NCI-H2029 treated with DMSO at 0.1 percent for 48 hours (cell line): ENCODE measurements at places on chromosomes 6 and 20.
A peak's percentile ranks its signal among the peaks of the same experiment; 100 is the strongest.

GRCh38 chr20:63542696-63543095 lies 4.9 kb downstream of the SRMS start:
- DNase-seq, result no peak

GRCh38 chr20:1446536-1446935 lies 20.1 kb downstream of the NSFL1C start:
- DNase-seq, result no peak

- DNase-seq, result peak; percentile 84
Observed at GRCh38 chr6:98514796-98515195, 319.6 kb upstream of the POU3F2 start.

DNA sequence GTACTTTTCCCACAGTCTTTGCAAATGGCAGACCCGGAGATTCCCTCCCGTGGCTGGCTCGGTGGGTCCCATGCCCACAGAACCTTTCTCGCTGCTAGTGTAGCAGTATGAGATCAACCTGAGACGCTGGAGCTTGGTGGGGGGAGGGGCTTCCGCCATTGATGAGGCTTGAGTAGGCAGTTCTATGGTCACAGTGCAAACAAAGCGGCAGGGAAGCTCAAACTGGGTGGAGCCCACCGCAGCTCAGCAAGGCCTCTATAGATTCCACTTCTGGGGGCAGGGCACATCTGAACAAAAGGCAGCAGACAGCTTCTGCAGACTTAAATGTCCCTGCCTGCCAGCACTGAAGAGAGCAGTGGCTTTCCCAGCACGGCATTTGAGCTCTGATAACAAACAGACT lies 186.0 kb upstream of the KCNK16 start:
- DNase-seq, result peak; percentile 26

- DNase-seq, result no peak
Observed at GRCh38 chr6:157885211-157885788, 62.3 kb downstream of the SNX9 start.

DNA sequence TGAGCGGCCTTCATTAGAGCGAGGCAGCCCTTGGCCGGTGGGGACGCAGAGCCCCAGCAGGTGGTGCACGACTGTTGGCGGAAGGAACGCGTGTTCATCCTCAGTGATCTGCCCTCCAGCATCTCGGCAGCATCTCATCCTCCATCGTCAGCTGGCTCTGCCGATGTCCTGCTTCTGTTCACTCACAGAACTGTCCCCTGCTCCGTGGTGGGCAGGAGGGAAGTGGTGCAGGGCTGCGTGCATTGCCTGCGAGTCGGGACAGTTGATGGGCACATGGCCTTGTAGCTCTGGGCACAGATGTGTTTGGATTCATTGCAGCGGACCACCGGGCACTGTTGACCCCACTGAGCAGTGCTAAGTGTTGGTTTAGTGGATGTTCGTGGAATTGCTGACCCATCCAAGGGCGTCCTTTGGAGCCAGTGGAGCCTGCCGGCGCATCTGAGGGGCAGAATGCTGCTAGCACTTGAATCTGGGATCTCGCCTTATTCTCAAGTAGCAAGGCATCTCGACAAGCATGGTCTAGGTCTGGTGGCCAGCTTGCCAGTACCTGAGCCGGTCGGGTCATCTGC lies 6.7 kb upstream of the SLC17A9 start:
- no peak for DNase-seq

GRCh38 chr6:157181649-157182048 lies 141.7 kb downstream of the TMEM242 start:
- DNase-seq, result no peak

- no peak for DNase-seq
Observed at GRCh38 chr6:84448331-84448730, 220.9 kb upstream of the CEP162 start.

GRCh38 chr20:3753098-3753497 lies 14.5 kb downstream of the ADISSP start:
- peak; percentile 44 for DNase-seq

DNA sequence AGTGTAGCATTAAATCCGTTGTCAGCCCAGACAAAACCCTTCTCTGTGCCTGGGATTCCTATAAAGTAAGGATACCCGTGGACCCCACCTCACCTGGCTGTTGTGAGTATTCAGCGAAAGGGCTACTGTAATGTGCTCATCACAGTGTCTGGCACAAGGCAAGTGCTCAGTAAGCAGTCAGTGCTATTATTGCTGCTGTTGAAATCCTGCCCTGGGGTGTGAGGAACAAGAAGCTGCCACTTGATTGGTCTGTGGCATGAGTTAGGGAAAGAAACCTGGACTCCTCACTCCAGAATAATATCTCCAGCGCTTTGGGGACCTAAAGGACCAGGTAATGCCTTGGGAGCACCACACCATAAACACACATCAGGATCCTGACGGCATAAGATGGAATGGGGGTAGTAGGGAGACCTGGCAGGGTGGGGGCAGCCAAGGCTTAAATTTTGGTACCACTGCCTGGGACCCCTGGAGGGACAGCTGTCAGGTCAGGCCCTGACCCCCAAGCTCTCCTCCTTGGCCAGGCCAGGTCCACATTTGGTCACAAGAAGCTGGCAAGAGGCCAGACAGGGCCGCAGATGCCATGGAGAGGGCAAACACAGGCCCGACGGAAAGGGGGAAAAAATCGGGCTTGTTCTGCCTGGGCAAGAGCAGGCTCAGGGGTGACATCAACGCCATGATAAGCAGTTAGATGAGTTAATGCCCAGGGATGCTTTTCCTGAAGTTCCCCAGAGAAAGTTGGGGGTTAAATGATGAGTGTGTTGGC lies 66.5 kb downstream of the MRPL14 start:
- no peak for DNase-seq

DNA sequence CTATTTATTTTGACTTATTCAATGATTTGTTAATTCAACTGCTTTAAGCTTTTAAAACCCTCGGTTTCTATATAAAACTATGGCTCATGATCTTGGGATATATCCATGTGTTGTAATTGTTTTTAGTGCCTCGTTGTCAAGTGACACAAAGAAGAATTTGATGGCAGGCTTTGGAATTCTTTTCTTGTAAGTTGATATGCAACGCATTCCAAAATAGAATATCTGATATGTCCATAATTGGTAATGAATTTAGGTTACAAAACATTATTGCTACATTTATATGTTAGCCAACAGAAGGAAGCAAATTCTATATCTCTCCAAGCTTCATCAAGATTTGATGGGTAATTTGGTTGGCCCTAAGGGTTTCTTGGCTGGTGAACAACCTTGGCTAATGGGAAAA lies 220.4 kb upstream of the RIMS1 start:
- DNase-seq, result no peak

DNA sequence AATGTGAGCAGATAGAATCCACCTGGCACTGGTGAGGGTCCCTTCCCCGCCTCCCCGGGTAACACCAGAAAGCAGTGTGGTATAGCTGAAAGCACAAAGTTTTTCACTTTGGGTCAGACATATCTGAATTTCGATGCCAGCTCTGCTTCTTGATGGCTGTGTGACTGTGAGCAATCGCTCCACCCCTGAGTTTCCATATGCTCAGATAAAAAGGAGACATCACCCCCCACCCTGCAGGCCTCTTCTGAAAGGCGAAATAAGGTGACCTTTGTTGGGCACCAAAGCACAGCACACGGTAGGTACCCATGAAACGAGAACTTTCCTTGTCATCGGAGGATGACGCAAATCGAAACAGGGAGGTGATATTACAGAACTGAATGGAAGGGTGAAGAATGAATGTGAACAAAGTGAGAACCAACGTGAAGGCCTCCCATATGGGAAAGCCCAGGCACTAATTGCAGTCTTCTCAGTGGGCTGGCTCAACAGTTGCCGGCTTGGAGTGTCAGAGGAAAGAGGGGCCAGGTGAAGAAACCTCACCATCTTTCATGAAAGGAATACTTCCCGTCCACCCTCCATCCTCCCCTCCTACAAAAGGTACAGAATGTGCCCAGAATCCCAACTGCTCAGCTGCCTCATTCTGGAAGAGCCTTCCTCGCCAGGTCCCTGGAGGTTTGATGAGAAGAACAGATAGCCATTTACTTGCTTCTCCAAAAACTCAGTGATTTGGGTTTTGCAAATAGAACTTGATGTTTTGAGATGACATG lies 61.8 kb downstream of the NFATC2 start:
- DNase-seq, result no peak

- no peak for DNase-seq
Observed at GRCh38 chr6:128483472-128484135, 36.8 kb downstream of the PTPRK start.

DNA sequence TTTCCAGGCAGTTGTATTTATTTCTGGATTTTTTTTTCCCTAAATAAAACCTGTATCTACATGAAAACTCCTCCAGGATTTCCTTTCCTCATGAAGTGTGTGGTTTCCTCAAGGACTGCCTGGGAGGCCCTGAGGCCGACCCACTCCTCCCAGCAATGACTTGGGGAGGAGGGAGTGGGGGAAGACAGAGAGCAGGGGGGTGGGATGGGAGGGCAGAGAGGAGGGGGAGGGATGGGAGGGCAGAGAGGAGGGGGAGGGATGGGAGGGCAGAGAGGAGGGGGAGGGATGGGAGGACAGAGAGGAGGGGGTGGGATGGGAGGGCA lies 161.8 kb upstream of the AGPAT4 start:
- DNase-seq, result no peak

DNA sequence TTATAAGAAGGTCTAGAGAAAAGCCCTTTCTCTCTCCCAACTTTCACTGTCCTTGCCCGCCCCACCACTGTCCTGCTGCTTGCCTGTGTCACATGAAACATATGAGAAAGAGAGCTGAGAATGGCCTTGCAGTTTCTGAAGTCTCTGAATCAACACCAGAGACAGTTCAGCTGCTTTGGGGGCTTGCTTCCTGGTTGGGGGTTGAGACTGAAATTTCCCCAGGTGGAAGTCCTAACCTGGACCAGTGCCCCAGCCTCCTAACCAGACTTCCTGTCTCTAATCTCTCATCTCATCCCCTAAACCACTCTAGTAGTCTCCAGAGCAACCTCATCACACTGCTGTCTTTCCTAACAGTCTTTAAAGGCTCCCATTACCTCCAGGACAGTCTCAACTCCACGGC lies 10.7 kb downstream of the TRAM2 start:
- DNase-seq, result no peak

DNA sequence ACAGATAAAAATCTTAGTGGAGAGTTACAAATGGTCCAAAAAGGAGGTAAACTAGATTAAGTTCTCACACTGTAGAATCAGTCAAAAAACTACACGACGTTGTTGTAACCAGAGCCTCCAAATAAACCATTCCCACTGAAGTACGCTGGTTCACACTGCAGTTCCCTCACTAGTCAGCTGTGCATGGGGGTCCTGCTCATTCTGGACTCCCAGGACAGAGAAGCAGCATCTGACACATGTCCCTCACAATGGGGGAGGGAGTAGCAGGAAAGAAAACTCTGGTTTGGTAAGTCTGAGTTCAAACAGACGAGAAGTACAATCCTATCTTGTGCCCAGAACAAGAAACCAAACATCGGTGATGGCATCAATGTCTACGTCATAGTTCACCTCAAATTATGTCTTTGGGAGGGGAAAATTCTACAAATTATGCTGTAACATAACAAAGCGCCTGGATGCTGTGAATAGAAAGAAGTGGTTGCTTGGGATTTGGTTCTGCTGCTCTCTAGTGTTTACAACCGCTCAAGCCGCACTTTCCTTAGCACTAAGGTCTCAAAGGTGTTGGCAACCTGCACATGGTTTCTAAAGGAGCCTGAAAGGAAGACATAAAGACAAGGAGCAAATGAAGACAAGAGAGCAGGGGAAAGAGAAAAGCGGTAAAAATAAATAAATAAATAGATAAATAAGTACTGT lies 208.0 kb downstream of the GMDS start:
- no peak for DNase-seq

GRCh38 chr20:19531446-19531845 lies 226.6 kb upstream of the RIN2 start:
- DNase-seq, result no peak

DNA sequence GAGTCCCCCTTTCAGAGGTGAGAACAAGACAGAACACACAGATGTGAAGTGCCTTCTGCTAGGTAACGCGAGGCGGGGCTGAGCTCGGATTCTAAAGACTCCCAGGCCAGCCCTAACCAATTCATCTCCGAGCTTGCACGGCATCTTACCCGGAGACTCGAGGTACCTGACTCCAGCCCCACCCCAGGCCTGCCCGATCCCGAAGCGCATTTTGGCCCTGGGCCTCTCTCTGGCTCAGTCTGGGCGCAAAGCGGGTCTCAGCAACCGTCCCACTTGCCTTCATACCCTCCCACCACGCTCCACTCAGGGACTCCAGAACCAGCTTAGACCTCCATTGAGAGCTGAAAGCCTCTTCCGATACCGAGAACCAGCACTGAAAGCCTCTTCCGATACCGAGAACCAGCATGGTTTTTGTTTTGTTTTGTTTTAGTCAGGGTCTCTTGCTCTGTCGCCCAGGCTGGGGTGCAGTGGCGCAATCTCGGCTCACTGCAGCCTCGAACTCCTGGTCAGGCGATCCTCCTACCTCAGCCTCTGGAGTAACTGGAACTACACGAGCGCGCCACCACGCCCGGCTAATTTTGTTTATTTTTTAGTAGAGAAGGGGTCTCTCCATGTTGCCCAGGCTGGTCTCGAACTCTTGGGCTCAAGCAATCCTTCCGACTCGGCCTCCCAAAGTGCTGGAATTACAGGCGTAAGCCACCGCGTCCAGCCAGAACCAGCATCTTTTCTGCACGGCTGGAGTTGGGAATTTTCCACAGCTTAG lies 557 bp upstream of the DYNLRB1 start:
- peak; percentile 32 for DNase-seq

GRCh38 chr6:155227046-155227445 lies 36.8 kb upstream of the CLDN20 start:
- DNase-seq, result no peak

DNA sequence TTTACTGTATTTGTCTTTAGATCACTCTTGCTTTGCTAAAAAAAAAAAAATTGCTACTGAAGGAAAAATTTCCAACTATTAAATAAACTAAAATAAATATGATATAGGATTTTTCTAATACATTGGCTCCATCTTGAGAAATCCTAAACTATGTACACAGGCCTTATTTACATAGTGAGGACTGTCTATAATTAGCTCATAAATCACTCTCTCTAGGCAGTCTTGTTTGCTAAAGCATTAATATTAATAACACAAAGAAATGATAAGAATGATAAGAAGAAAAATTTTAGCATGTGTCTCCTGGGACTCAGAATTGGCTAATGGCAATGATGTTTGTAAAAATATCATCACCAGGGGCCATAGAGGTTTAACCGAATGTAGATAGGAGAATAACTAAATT lies 13.3 kb upstream of the CRYBG1 start:
- no peak for DNase-seq

DNA sequence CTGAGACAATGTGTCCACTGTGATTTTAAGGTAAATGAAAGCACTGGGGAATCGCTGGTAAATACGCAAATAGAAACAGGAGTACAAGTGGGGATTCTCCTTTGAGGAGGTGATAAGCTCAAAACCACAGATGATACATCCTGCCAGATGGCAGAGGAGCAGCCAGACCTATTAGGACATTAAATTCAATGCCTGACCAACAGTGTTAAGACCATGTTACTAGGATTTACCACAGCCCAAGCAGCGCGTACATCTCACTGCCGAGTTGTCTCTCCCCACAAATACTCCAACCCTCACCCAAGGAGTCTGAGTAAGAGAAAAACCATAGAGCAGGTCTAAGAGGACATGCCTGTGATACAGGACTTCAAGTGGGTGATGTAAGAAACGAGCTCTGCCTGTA lies 68.9 kb upstream of the TULP1 start:
- DNase-seq, result peak; percentile 85
